ENCODE measurements at places on chromosomes 2 and 18.

- no peak for DNase-seq
Measured at GRCh38 chr2:236022128-236022527, 146.1 kb downstream of the GBX2 start.

- DNase-seq: peak; percentile 40
Measured at GRCh38 chr2:105139556-105140239, 101.8 kb downstream of the MRPS9 start.

DNA sequence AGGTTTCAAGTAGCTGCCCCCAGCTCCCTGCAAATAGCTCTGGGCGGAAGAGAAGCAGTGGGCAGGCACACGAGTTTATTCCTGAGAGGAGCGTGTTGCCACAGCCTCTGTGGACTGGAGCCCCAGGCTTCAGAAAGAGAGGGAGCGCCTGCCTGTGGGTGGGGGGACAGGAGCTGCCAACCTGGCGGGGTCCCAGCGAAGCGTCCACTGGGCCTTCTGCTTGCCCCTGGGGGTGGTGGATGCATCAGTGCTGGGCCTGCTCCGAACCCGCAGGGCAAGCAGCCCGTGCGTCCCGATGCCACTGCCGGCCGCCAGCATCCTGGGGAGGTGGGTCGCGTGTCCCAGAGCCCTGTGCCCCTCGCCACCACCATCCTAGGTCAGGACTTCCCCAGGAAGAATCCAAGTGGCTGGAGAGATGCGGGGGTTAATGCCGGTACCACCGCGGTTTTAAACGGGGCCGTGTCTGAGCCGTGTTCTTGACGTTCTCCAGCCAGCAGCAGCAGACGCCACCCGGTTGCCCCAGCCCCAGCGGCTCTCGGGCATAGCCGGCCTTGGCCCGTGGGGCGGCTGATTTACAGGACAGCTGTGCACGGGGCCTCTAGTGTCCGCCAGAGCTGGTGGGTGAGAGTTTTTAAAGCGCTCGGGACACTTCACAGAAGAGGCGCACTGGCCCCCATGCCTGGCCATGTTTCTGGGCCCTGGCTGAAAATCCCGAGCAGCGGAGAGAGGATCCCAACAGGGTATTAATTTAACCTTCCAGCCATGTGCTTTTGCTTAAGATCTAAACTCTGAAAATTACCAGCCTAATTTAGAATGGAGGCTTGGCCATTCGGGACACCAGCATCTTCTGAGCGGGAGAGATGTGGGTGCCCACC is 84.7 kb downstream of the NFATC1 start:
- no peak for DNase-seq

DNA sequence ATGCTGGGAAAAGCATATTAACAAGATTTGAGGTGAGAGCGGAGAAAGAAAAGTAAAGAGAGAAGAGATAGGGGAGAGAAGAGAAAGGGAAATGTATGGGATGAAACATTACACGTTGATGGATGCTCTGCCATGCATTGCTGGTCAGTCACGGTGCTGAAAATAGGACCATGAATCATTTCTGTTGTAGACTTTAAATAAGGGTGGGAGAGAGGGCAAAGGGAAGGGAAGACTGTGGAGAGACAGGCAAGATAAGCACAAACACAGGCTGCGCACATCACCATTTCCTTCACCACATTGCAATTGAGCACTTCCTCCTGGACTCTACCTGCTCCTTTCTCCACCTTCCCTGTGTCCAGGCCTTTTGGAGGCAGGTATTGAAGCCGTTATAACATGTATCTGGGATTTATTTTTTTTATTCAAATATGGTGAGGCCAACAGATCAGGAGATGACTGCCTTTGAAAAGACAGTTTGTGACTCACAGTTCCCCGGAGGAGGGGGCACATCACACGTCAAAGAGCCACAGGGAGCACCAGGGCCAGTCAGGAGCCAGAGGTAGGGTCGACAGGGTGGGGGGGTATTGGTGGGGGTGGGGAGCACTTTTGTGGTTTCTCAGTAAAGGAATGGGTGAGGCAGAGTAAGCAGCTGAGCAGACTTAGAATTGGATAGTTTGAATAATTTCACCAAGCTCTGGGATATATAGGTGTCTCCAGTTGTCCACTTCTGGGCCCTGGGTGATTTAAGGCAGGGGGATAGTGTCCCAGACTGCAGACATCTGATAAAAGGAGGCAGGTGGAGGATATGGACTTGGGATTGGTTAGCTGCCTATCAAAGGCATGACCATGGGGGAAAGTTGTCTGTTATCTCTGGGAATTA is 372.8 kb upstream of the ST6GAL2 start:
- DNase-seq: no peak

DNA sequence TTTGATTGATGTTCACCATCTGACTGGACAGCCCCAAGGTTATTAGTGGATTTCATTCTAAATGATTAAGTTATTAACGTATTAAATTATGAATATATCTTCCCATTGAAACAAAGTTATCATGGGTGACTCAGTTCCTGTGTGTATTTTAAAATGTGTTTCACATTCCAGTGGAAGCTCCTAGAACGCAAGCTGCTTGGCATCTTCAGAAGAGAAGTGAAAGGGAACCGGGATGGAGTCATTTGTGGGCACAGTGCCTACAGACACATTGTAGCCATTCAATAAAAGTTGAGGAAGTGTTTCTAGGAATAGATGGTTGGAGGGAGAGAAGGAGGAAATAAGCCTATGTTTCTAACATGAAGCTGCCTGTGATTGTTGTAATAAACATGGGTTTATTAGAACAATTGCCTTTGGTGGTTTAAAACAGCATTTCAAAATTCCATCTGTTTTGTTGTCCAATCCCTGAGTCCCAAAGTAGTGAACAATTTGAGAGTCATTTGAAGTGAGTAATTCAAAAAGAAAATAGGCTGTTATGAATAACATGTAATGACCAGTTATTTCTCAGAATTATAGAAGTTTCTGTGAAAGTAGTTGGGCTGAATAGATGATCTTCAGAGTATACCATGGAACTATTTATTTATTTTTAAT is 143.5 kb downstream of the PKP4 start:
- DNase-seq: peak; percentile 93

DNA sequence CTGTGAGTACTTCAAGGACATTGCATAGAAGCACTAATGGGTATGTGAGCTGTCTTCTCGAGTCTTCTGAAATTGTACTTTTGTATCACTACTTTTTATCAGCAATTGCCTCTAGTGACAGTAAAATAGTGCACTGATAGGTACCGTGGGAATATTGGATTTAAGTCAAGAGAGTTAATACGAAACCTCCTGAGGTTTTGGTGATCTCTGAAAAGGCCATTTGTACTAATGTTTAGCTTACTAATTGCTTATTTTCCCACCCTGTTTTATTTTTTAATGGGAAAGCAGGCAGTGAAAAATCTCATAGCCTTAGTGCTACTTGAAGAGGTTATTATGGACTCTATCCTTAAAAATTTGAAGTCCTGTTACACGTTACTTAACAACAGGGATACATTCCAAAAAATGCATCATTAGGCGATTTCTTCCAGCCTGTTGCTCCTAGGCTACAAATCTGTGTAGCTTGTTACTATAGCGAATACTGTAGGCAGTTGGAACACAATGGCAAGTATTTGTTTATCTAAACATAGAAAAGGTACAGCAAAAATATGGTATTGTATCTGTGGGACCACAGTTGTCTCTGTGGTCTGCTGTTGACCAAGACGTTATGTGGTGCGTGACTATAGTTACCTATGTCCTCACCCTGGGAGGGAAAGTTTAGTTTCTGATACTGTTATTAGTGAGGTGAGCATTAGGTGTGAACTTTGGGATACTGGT is 65.9 kb downstream of the CAB39 start:
- DNase-seq: no peak

- peak; percentile 6 for DNase-seq
Measured at GRCh38 chr2:58081000-58081399, 34.4 kb downstream of the VRK2 start.

DNA sequence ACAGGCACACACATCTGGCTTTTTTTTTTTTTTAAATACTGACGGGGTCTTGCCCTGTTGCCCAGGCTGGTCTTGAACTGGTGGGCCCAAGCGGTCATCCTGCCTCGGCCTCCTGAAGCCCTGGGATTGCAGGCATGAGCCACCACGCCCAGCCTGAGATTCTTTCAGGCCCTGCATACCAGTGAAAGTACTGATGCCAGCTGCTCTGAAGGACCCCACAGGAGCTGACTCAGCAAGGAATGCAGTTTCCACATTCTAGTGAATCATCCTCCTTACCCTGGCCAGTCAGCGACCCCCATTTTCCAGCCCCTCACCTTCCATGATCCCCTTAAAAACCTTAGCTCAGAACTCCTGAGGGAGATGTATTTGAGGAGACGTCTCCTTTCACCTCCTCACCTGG is 5.8 kb upstream of the DTYMK start:
- peak; percentile 75 for DNase-seq

- DNase-seq: no peak
Measured at GRCh38 chr2:231646476-231646875, 53.8 kb downstream of the TEX44 start.

GRCh38 chr2:221429741-221430491 is 142.2 kb downstream of the EPHA4 start:
- no peak for DNase-seq

DNA sequence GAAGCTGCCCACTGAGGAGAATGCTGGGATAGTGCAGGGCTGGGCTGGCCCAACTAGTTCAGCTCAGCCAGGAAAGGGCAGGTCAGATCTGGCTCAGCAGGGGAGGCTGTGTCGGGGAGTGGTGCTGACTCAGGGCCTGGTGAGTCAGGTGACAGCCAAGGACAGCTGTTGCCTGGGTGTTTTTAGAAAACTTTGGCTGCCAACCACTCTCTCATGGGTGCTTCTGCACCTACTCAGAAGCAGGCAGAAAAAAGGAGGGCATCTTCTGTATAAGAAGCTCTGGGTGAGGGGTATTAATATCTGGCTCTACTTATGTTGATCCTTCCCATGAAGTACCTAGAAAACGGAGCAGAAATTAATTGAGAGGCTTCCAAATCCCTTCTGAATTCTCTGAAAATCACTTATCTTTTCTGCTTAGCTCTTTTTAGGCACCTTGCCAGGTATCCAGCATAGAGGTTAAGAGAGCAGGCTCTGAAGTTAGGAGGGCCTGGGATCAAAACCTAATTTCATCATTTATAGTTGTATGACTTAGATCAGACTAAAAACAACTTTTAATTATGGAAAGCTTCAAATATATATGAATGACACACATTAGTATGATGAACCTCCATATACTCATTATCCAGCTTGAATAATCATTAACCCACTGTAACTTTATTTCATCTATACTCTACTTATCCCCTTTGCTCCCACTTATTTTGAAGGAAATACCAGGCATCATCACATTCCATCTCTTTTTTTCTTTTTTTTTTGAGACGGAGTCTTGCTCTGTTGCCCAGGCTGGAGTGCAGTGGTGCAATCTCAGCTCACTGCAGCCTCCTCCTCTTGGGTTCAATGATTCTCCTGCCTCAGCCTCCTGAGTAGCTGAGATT is 15.5 kb upstream of the RAB10 start:
- DNase-seq: peak; percentile 72

DNA sequence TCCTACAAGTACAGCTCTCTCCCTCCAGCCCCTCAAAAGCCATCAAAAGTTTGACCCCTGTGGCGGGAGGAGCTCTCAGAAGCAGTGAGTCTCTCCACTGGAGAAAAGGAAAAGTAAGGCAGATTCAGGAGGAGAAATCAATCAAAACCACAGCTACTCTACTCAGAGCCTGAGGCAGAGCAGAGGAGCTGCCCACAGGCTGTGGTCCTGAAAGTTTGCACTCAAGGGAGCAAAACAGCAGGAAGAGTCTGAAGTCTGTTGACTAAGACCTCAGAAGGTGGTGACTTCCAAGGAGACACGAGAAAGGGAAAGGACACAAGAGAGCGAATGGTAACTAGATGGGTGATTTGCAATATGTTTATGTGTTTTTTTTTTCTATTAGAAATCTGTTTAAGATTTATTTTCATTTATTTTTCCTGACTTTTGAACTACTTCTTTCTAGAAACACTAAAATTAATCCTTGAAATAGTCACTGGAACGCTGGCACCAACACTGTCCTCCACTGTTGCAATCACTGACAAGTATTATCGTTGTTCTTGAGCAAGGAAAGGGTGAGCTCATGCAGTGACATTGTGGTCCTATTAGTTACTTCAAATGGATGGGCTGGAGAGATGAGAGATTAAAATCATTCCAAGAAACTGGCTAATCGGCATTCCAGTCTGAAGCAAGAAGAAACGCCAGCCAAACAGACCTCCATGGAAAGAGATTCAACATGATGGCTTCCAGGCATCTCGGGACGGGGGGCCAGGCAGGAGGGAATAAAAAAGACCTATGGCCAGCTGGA is 35.8 kb downstream of the PID1 start:
- DNase-seq: peak; percentile 15

DNA sequence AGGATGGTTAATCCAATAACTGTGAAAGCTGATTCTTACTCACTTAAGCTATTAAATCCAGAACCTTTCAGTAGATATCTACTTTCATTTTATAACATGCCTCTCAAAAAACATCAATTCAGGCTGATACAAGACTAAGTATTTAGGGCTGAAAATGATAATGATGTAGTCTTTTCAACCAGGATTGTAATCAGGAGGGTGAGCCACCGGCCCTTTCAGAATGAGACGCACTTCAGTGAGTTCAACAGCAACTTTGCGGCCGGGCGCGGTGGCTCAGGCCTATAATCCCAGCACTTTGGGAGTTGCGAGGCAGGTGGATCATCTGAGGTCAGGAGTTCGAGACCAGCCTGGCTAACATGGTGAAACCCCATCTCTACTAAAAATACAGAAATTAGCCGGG is 30.4 kb downstream of the RBMS1 start:
- DNase-seq: no peak

- DNase-seq: peak; percentile 97
Measured at GRCh38 chr2:233387667-233388528, 33.6 kb downstream of the DGKD start.

GRCh38 chr18:64248836-64249235 is 99.9 kb upstream of the LINC00305 start:
- no peak for DNase-seq

DNA sequence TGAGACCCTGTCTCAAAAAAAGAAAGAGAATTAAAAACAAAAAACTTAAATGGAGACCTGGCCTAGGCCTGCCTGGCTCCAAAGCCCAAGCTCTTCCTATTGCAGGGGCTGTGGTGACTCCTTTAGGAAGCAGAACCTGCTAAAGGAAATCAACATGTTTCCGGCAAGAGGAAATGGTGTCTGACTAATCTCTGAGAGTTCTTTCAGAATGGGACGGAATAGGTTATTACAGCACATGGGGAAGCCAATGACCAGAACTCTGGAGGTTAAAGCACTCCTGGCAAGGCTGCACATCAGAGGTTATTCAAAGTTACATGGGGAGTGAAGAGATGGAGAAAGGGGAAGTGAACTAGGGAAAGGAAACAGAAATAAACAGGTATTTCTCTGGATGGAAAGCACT is 21.4 kb downstream of the KIF3C start:
- DNase-seq: no peak
